ENCODE measurements at places on chromosomes 1 and 21.

GRCh38 chr1:211183747-211184313 lies 49.9 kb upstream of the KCNH1 start:
- DNase-seq, result no peak

DNA sequence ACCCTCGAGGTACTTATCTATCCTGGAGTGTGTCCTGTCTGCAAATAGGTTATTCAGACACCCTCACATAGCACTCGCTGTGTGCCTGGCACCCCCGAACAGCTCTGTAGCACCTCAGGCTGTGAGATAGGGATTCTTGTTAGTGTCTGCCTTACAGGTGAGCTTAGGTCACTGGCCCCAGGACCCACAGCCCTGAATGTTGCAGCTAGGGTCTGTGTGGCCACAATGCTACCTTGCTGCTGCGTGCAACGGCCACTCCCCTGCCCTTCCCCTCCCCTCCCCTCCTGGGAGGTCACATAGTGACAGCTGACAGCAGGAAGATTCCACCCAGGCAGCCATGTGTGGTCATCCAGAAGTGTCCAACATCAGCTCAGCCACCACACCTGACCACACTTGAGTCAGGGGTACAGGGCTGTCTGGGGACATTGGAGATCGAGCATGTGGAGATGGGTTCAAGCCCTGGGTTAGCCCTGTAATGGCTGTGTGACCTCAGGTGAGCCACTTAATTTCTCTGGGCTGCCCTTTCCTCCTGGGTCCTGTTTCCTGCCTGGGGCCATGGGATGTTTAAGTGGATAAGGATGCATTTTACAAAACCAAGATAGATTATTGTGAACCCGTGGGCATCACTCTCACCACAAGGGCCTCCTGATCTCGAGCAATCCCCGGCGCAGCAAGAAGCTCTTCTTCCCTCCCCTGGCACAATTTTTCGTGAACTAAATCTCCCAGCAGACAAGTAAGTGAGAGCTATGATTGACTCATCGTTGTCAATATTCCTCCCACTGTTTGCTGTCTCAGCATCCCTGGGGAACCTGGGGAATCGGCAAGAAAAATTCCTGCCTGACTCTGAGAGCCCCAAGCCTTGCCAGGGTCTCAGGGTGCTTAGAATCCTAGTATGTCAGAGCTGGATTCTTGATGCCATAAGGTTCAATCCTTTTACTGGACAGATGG lies 208.7 kb downstream of the PTPRU start:
- DNase-seq, result no peak

DNA sequence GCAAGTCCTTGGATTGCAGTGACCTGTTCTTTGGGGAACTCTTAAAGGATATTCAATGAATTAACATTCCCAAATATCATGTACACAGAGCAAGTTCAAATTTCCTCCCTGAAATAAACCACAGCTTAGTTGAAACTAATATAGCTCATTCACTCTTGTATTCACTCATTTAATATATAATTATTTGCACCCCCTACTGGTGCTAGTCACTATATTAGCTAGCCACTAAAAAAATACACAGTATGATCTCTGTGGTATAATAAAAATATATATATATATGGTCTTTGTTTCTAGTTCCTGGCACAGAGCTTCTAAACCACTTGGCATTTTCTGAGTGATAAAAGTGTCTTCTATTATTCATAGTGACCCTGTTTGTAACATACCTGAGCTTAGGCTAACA lies 177.3 kb upstream of the LYPLAL1 start:
- no peak for DNase-seq

DNA sequence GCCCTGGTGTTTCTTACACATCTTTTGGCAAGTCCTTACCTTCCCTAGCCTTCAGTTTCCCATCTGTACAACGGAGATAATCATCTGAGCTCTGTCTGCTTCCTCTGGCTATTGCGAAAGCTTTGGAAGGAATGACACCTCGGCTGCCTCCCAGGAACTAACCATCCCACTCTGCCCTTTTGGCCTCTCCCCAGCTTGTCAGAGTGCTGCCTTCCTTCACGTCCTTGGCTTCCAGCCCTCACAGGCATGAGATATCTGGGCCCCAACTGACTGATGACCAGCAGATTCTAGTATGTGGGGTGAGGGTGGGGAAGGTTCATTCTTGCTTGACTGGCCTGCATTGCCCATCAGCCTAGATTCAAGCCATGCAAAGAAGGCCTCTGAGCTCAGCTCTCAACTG lies 253.1 kb upstream of the FGGY start:
- no peak for DNase-seq

DNA sequence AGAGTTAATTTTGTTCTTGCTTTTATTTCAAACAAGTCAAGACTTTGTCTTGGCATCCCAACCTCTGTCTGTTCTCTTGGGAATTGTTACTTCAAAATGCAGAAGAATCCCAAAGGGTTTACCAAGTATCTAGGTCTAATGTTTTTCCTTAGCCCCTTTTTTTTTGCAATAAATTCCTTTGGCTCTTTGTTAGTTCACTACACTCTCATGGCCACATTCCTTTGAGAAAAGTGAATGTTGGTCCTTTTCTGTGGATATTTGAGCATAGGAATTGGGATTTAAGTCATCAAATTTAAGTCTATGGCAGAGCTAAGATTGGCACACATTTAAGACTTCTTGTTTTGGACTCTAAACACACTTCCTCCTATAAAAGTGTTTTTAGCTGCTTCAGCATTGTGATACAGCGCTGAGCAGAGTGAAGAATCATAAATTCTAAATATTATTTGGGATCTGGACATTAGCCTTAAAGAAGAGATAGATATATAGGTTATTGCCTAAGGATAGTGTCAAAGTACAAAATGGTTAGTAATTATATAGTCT lies 1.9 kb downstream of the BTF3L4 start:
- DNase-seq, result no peak

GRCh38 chr21:31156169-31156568 lies 117.9 kb upstream of the KRTAP19-8 start:
- DNase-seq, result no peak

GRCh38 chr1:12416101-12416500 lies 186.3 kb downstream of the VPS13D start:
- no peak for DNase-seq

DNA sequence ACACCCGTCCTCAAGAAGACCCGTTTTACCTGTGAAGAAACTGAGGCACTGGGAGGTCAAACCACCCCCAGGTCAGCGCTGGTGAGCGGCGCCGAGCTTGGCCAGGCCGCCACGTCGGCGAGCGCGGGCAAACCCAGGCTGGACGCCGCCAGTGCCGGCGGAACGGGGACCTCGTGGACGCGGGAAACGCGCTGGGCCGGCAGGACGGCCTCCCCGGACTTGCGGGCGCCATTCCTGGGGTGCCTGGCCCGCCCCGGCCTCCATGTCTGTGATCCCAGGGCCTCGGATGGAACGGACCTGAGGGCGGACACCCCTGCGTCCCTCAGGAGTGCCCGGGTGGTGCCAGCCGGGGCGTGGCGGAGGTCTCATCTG lies 764 bp upstream of the SUMO3 start:
- no peak for DNase-seq

DNA sequence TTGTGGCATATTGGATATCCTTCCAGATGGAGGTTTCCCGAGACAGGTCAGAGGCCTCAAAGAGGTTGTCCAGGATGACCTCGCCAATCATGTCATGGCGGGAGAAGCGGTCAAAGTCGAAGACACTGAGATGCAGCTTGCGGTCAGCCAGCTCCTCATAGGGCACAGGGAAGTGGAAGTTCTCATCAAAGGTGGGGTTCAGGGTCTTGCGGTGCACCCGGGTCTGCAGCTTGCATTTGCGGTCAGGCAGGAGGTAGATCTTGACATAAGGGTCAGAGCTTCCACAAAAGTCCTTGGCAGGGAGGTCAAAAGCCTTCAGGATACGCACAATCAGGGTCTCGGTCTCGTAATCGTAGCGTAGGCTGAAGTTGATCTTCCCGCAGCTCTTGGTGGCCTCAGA lies 16.2 kb downstream of the SYT6 start:
- DNase-seq, result no peak

GRCh38 chr1:168497376-168497950 lies 46.3 kb downstream of the XCL2 start:
- no peak for DNase-seq

- DNase-seq, result no peak
These were observed 333.6 kb downstream of the KCNH1 start for GRCh38 chr1:210800301-210800700.

DNA sequence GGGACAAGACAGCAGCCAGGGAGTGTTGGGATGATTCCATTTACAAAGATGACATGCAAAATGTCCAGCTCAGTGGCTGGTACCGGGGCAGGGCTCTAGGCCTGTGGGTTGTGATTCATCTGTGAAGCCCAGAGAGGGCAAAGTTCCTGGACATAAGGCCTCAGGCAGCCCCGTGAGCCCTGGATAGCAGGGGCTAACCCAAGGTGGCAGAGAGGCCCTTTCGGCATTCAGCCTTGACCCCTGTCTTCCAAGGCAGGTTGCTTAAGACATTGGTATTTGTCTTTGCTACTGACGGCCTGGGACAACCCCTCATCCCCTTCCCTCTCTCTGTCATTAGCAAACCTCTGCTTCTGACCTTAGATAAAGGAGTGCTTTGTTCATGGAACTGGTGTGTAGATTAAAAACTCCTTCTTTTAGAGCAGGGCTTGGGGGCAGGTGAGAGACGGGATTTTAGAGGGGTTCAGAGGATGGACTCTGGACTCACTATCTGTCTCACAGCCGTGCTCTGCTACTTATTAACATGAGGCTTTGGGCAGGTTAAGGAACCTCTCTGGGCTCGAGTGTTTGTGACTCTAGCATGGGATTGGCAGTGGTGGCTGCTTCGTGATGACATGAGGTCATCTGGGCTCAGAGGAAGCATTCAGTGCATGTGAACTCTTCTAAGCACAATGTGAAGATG lies 36.3 kb downstream of the TMEM51 start:
- DNase-seq, result no peak

DNA sequence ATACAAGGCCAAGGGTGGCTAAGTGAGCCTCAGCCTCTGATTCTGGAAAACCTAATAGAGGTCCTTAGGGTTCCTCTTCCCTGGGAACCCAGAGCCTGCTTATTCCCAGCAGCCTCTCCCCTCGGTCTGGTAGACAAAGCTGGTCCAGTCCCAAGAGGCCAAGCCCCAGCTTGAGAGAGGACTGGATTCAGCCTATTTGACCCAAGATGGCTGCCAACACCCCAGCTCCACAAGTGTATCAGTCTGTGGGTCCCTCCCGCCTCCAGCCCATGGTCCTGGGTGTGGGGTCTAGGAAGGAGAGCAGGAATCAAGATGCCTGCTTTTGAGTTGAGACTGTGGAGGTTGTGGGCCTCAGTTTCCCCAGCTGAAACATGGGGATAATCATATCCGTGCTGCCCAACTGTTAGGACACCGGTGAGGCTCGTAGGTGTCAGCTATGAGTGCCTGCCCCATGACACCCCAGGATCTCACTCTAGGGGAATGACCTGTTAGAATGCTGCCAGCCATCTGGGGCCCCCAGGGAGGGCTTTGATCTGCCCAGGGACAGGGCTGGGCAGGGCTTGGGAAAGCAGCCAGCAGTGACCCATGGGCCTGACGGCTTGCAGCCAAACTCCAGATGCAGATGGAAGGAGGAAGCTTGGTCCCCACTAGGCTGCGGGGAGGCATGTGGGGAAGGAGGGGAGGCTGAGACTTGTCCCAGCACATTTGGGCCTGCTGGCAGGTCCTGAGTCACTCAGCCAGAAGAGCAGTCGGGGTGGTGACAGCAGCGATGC lies 45.4 kb downstream of the NUAK2 start:
- DNase-seq, result no peak

GRCh38 chr1:25927521-25928265 lies 21.5 kb upstream of the STMN1 start:
- DNase-seq, result no peak

DNA sequence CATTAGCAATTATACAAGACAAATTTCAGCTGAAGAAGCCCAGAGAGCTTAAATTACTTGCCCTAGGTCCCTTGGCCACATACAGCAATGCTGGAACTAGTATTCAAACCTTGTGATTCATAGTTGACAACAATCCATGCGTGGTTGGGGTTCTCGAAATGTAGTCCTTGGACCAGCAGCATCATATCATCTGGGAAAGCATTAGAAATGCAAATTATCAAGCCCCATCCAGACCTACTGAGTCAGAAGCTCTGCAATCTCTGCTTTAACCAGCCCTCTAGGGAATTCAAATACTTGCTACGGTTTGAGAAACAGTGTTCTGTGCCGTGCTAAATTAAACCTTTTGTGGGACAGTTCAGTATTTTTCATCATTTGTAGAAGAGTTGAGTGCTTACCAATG lies 65.1 kb downstream of the CLIC6 start:
- DNase-seq, result no peak

DNA sequence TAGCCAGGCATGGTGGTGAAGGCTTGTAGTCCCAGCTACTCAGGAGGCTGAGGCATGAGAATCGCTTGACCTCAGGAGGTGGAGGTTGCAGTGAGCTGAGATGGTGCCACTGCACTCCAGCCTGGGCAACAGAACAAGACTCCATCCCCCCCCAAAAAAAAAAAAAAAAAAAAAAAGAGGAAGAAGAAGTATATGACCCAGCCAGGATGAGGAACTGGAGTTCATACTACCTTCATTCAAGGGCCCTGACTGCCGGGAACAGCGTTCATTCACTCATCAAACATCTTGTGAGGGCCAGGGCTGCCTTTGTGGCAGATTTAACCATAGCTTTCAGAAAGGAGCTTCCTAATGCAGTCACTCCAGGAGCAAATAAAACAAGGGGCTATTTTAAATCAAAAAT lies 127.6 kb downstream of the MRPS6 start:
- DNase-seq, result no peak

GRCh38 chr21:36946949-36947356 lies 19.5 kb downstream of the HLCS start:
- no peak for DNase-seq

Data from activated CD4-positive, alpha-beta T cell treated with anti-CD3 and anti-CD28 coated beads, Interleukin-2, Interleukin-4, amounts not matched to agents 100 ng/mL and 50 ng/mL, durations not matched to agents 16 hours and 8 hours (primary cell).